Stimulated activated CD4-positive, alpha-beta T cell treated with anti-CD3 and anti-CD28 coated beads, Interleukin-2, amount 100 ng/mL, for 24 hours (primary cell): ENCODE measurements at places on chromosomes 11 and 22.
A peak's percentile ranks its signal among the peaks of the same experiment; 100 is the strongest.

DNA sequence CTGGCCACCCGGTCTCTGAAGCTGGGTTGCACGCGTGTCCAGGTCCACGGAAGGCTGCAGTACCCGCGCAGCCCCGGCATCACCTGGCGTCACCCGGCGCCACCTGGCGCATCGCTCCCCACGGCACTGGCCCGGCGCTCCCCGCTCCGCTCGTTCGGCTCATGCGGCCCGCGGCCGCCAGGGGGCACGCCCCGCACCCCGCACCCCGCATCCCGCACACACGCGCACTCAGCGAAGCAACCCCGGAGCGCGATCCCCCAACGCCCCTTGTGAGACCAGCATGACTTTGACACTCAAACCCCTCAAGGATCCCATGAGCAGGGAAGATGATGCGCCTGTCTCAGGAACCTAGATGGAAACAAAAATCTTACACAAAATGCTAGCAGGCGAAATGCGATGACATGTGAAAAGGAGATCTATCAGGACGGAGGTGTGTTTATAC lies 11.9 kb downstream of the B3GNT6 start:
- peak; percentile 65 for DNase-seq

GRCh38 chr11:65541093-65541982 lies 16.5 kb downstream of the SCYL1 start:
- DNase-seq: no peak

GRCh38 chr22:31120642-31121041 lies 2.1 kb upstream of the INPP5J start:
- no peak for DNase-seq

- DNase-seq: no peak
Measured at GRCh38 chr11:31810779-31811647, at the start of gene PAX6. Gene PAX6 (minus strand): TSS chr11:31811322. CDS start chr11:31806411, 4,911 bp downstream.

GRCh38 chr11:124069429-124070401 lies 28.6 kb upstream of the OR10G7 start:
- peak; percentile 38 for DNase-seq

DNA sequence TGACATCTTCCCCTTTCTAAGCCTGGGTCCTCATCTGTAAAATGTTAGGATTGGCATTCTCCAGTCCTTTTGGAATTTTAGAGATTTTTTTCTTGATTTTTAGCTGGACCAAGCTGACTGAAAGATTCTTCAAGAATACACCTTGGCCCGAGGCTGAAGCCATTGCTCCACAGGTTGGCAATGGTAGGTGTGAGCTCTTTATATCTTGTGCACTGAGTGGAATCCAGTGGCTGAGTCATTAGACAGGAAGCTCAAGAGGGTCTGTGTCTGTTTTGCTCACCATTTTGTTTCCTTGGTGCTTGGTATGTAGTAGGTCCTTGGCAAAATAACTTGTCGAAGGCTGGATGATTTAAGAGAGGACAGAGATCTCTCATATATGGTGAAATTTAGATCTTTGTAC lies 6.2 kb downstream of the EIF3L start:
- no peak for DNase-seq
